ENCODE measurements at places on chromosomes 16 and 17.

DNA sequence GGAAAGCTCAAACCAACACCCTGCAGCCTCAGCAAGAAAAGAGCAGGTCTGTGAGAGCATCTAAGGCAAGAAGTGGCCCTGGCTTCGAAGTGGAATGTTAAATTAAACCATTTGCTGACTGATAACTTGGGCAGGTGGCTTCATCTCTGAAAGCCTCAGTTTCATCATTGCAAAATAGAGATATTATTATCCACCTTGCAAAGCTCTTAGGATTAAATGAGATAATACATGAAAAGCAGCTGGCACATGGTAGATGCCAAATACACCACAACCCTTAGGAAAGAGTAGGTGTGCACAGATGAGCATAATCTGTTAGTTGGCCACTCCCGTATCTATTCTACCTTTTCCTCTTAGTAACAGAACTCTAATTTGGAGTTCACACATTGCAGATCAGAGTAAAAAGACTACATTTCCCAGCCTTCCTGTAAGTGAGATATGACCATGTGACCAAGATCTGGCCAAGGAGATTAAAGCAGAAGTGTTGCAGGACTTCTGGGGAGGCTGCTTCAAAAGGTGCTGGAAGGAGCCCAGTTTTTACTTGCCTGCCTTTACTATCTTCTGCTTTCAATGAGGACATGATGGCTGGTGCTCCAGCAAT is 288.7 kb downstream of the SOX9 start:
- DNase-seq = no peak

- DNase-seq = no peak
Measured at GRCh38 chr16:1495889-1496262, 2.7 kb downstream of the TELO2 start.

DNA sequence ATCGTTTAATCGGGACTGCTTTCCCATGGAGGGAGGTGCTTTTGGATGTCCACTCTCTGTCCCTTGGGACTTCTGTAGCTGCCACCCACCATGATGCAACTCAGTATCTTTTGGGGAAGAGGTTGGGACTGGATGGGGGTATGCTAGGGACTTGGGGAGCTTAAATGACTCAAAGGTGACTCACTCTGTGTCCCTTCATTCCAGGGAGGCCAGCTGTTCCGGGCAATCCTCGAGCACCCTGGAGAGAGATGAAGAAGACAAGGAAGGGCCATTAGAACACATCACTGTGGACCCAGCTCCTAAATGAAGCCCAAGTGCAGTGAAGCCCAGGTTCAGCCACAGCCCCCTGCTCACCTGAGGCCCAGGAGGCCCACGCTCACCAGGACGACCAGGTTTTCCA is 4.6 kb downstream of the COL1A1 start:
- peak; percentile 68 for DNase-seq

- DNase-seq = peak; percentile 83
Measured at GRCh38 chr16:87464691-87465300, 28.0 kb downstream of the ZCCHC14 start.

DNA sequence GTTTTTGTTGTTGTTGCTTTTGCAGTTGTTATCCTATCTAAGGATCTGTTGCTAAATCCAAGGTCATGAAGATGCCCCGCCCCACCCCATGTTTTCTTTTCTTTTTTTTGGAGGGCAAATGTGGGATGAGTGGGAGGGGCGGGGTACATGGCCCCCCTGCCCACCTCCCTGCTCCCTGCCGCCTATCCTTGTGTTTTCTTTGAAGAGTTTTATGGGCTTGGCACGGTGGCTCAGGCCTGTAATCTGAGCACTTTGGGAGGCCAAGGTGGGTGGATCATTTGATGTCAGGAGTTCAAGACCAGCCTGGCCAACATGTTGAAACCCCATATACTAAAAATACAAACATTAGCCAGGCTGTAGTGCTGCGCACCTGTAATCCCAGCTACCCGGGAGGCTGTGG is 18.8 kb upstream of the GOSR1 start:
- DNase-seq = no peak

- DNase-seq = no peak
Measured at GRCh38 chr16:68041783-68042182, 18.7 kb downstream of the DUS2 start.

- DNase-seq = no peak
Measured at GRCh38 chr17:29683481-29683880, 60.8 kb upstream of the CORO6 start.

DNA sequence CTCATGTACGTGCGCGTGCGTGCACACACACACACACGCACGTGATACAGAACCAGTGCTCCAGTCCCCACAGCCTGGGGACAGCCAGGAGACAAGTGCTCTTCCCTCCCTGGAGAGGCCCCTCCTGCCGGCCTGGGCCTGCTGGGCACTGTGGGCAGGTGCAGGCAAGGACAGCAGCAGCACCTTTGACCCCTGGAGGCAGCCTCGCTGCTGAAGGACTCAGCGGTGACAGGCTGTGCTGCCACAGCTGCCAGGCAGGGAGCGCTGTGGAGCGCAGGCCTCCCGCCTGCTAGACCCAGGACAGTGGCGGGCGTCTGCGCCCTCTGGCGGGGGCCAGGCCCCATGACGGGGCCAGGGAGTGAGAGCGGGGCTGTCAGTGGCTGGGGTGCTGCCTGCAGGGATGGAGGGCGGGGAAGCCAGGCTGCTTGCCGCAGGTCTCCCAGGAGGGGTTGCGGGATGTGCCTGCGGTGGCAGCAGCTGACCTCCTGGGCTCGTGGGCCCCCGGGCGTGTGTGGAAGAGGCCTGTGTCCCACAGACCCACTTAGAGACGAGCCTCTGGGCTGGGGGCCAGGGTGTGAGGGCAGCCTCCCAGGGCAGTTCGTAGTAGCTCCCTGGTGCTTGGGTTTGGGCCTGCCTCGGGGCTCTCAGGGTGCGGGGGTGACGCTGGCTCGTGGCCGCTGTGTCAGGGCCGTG is 63.5 kb upstream of the PVALEF start:
- no peak for DNase-seq

DNA sequence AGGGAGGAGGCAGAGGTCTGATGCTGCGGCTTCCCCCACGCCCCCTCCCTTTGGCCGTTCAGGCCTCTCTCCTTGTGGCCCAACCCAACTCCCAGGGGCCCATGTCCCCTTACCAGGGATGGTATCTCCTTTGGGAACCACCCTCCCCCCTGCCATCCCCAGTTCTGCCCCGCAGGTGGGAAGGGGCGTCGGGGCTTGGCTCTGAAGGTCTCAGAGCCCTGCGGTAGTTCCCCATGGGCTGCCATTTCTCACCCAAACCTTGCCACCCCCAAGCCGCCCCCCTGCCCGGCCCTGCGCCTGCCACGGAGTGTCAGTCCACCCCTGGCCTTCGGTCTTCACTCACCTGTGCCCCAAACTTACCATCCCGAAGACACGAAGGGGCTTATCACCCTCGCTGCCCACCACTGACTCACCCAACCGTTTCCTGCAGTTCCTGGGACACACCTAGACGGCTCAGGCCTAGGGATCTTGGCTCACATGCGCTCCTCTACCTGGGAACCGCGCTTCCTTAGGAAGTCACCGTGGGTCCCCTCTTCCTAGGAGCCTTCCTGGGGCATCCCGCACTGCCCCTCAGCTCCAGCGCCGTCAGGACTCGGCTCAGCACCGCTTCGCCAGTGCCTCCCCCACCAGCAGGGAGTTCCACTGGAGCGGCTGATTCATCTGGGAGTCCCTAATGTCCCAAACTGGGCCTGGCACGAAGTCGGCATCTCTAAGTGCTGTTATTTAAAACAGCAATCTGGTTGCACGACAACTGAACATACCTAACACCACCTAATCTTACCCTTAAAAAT is 1.1 kb upstream of the DOC2A start:
- no peak for DNase-seq

GRCh38 chr16:2149630-2150417 is 1.4 kb downstream of the RAB26 start:
- no peak for DNase-seq

DNA sequence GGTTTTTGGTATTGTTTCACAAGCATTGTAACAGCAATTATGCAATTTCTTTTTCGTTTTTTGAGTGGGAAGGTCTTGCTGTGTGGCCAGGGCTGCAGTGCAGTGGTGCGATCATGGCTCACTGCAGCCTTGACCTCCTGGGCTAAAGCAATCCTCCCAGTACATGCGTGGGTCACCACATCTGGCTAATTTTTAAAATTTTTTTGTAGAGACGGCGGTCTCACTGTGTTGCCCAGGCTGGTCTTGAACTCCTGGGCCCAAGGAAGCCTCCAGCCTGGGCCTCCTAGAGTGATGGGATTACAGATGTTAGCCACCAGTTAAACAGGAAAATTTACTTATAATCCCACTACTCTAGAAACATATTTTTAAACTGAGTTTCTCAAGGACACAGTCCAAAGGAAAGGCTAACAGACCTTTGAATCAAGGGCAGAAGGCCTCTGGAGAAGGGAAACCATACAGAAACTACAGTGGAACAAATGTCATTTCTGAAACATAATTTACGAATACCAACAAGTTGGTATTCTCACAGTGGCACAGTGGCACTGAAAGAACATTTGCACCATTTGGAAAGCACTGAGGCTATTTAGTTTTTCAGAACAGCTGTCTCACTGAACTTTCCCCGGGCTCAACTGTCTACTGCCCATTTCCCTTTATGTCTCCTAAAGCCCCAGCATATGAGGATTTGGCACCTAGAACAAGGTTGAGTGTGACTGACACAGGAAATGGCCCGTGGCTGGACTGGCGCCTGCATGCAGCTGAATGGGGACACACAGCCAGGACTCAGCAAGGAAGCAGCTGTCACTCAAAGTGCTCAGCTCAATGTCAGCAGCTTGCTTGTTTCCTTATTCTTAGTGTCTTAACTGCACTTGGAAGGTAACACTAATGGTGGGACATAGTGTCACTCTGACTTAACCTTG is 2.8 kb upstream of the PRKAR1A start:
- no peak for DNase-seq

GRCh38 chr16:86046026-86046425 is 147.1 kb downstream of the IRF8 start:
- no peak for DNase-seq

DNA sequence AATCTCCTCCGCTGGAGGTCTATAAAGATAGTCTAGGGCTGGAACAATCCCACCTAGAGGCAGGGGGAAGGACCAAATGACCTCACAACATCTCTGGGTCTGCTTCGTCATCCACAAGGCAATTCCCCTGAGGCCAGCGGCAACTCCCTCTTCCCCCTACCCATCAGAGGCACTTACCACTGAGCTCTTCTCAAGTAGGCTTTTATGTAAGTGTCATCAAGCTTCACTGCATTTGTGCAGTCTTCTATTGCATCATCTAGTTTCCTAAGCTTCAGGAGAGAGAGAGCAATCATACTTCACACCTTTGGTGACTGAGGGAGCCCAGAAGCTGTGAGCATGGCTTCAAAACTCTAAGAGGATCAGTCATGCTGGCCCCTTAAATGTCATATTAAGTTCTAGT is 21.0 kb downstream of the CNP start:
- DNase-seq = no peak

GRCh38 chr17:5044630-5045029 is 9.4 kb upstream of the SLC52A1 start:
- DNase-seq = no peak

DNA sequence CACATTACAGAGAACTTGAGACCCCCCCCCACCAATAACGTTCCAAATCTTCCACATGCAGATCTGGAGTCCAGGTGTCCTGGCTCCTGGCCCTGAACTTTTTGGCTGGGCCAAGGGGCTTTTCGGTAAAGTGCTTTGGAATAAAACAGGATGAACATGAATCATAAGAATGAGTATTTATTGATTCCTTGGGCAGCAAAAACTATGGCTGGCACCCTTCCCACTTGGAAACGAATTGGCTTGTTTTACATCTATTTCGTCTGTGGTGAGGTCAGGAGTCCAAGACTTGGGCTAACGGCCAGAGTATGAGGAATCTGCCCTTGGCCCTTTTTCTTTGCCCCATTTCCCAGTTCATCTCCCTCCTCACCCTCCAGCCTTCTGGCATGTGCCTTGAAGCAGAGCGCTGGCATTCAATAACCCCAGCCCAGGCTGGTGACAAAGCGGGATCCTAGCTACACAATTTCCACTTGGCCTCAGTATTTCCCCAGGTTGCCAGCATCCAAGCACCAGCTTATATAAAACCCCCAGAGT is 4.1 kb upstream of the UBTF start:
- DNase-seq = no peak

GRCh38 chr16:10045291-10045775 is 136.9 kb downstream of the GRIN2A start:
- no peak for DNase-seq

- DNase-seq = no peak
Measured at GRCh38 chr16:82703871-82704768, 77.4 kb downstream of the CDH13 start.

- no peak for DNase-seq
Measured at GRCh38 chr17:44117351-44117750, 6.1 kb downstream of the HDAC5 start.

DNA sequence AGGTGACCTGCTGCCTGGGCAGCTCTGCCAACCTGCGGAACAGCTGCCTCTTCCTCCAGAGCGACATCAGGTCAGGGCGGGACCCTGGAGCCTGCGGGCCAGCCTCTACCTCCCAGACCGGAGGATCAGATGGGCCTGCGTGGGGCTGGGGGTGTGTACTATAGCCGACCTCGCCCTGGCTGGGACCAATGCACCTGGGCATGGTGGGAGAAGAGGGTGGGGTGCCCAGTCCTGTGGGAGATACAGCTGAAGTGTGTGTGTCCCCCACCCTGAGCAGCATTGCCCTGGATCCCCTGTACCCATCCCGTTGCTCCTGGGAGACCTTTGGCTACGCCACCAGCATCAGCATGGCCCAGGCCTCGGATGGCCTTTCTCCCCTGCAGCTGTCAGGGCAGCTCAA is 19.3 kb downstream of the CASKIN2 start:
- DNase-seq = no peak

DNA sequence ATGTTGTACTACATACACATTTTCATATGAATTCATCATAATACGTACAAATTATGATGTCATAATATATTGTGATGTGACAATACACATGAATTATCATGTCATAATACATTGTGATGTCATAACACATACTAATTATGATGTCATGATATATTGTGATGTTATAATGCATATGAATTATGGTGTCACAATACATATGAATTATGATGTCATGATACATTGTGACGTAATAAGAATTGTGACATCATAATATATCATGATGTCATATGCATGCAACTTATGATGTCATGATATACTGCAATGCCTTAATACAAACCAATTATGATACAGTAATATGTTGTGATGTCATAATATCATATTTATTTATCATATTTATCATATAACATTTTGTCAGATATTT is 2074.3 kb downstream of the TP53TG3F start:
- no peak for DNase-seq

DNA sequence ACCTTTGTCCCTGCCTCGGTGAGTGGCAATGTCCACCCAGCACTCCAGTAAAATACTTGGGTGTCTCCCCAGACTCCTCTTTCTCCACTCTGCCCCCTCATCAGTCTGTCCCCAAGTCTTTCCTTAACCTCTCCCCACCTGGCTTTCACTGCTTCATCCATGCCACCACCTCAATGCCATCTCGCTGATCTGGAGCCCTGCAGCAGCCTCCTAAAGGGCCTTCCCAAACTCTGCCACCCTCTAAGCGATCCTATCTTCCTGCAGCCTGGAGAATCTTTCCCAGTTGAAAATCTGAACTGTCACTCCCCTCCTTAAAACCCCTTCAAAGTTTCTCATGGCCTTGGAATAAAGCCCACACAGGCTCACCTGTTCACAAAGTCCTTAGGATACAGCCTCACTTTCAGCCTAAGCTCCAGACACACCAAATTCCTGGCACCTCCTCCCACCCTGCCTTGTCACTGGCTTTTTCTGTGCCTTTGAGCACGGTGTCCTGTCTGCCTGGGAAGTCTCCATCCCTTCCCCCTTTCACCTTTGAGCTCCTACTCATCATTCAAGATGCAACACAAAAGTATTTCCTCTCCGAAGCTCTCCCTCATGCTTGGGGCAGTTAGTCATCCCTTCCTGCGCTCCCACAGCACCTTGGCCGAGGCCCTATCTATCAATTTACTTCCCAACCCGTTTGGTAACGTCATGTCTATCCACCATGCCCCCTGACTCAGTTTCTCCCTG is 2.8 kb downstream of the WNK4 start:
- DNase-seq = peak; percentile 56
